ENCODE measurements at places on chromosomes 7 and 10.
A peak's percentile ranks its signal among the peaks of the same experiment; 100 is the strongest.

- no peak for DNase-seq
These were observed 27.6 kb downstream of the SFTPA1 start for GRCh38 chr10:79638318-79638717.

GRCh38 chr7:100837099-100837836 lies 9.9 kb upstream of the EPHB4 start:
- DNase-seq = peak; percentile 62

- no peak for DNase-seq
These were observed 953.4 kb downstream of the ANKRD7 start for GRCh38 chr7:119177863-119178262.

DNA sequence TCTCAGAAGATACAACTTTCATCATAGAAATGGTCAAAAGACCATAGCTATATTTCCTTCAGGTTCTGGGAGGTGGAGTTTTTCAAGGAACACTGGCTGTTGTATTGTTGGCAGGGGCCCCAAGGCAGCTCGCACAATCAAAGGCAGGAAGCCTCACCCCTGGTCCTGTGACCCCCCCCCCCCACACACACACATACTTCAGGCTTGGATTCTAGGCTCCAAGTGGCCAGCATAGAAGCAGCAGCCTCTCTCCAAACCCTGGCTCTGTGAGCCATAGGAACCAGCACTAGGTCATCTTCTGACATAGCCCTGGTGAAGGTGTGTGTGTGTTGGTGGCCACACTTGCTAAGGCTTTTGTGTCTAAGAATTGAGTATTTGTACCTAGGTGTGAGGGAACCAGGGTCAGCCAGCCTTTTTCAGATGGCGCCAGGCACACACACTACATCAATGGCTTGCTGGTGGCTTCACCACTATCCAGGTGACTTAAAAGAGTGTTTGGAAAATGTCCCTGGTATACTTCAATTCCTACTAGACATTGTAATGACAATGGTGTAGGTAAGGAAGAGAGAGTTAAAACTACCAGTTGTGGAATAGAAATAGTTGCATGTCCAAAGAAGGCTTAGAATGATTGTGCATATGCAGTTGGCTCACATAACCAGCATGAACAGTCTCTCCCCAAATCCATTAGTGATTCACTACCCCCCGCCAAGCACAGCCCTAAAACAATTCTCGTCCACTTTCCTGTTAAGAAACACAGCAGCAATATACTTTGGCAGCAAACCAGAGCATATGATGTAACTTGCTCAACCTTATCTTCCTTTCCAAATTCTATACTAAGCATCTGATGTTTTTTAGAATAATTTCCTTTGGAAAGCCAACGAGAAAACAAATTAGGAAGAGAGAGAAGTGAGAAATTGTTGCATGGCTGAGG lies 91.3 kb downstream of the AVL9 start:
- no peak for DNase-seq

GRCh38 chr10:43998021-43998809 lies 349.5 kb upstream of the ZNF32 start:
- no peak for DNase-seq

DNA sequence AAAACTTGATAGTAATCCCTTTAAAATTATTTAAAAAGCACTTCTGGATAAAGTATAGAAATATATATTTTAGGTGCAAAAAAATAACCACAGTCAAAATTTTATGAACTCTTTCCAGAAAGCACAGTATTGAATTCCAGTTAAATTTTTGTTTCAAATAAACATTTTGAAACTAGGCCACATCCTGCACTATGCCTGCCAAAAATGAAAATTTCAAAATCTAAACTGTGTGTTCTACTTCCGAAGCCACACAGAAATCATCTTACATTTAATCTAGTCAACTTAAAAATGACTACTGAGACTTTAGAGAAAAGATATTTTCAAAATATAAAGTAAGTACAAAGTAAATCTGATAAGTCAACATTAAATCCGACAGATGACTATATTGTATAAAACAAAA lies 50.0 kb downstream of the MAGI2 start:
- DNase-seq = no peak

DNA sequence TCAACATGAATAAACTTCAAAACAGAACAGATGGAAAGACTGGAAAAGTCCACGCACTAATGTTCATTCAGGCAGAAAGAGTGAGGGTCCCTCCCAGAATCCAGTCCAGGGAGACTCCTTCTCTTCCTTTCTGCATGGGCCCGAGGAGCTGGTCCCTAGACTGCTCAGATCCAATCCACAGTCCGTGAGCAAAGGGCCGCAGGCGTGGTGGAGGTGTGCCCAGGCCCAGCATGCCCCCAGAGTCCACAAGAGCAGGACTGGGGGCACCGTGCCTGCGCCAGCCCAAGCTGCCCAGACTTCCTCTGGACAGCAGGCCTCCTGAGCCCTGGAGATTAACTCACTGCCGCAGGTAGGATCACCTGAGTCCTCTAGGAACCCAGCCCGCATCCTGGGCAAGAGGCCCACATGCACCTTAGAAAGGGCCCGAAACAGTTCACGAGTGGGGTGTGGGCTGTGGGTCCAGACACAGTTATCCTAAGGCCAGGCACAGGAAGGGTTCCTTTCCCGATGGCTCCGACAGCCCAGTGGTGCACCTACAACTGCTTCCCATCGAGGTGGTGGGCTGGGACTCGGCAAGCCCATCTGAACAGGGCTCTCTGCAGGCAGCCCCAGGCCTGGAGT lies 531.0 kb downstream of the DNAJB6 start:
- DNase-seq = no peak

DNA sequence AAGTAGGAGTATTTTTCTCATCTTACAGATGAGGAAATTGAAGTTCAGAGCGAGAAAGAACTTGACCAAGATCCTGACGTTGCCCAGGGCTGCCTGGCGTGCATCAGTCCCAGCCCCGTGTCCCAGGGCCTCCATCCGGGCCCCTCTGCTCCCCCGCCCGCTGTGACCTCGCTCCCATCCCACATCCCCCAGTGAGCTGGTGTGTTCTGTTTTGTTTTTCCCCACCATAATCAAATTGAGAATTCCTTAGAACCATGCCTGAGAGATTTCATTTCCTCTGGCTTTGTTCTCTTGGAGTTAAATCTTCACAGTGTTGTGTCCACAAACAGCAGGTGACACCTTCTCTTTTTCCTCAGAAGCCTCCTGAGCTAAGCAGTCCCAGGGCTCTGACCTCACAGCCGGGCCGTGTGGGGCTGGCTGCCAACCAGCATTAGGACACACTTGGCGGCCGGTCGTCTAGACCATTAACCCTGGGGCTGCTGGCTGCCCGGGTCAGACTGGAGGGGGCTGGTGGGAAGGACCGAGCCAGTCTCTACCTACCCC lies 44.3 kb downstream of the PFKP start:
- no peak for DNase-seq

GRCh38 chr7:113806633-113807327 lies 112.0 kb downstream of the PPP1R3A start:
- no peak for DNase-seq

DNA sequence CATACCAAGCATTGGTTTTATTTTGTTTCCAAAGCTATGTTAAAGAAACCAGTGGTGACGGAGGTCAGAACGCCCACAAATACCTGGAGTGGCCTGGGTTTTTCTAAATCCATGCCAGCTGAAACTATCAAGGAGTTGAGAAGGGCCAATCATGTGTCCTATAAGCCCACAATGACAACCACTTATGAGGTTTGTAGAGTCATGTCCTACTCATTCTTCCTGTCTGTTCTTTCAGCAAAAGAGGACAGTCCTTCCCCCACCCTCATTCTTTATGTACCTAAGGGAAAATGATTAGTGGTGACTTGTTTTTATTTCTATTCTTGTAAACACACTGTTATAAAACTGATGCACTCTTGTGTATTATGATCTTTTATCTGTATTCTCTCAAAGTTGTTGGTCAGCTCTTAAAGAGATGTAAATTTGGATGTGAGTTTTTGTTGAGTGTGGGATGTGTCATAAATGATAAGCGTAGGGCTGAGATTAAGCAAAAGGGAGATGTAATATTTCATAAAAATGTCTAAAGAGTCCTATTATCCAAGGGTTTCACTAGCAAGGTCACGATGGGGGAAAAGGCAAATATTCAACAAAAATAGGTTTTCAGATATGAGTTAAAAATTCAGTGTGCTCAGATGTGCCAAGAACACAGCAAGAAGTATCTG lies 294.4 kb downstream of the BICC1 start:
- DNase-seq = no peak

- no peak for DNase-seq
These were observed 53.3 kb downstream of the TPST1 start for GRCh38 chr7:66258409-66258808.

GRCh38 chr10:112811741-112812551 lies 138.1 kb upstream of the TCF7L2 start:
- no peak for DNase-seq

DNA sequence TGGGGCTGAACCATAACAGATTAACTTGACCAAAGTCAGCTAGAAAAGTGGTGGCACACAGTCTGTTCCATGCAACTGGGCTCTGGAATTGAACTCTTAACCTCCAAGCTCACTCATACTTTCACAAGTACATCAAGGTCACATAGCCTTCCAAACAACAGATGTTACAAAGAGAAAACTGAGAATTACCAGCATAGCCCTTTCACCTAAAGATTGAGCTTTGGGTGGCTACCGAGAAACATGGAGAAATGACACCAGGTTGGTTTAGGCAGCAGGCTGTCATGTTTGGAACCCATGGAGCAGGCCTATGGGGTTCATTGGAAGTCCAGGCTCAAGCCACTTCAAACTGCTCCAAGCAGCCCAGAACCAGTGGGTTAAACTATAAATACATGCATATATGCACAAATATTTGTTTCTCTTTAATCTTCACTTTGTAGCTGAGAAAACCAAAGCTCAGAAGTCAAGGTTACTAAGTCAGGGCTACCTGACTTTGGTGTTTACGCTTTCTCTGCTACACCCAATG lies 59.1 kb downstream of the MALSU1 start:
- DNase-seq = no peak

- no peak for DNase-seq
These were observed 51.8 kb downstream of the GALNT11 start for GRCh38 chr7:152076940-152077933.
